D721Med (cell line): ENCODE measurements at places on chromosomes 1 and 21.
A peak's percentile ranks its signal among the peaks of the same experiment; 100 is the strongest.

- DNase-seq = no peak
These were observed 81.4 kb downstream of the ESRRG start for GRCh38 chr1:216641669-216642460.

DNA sequence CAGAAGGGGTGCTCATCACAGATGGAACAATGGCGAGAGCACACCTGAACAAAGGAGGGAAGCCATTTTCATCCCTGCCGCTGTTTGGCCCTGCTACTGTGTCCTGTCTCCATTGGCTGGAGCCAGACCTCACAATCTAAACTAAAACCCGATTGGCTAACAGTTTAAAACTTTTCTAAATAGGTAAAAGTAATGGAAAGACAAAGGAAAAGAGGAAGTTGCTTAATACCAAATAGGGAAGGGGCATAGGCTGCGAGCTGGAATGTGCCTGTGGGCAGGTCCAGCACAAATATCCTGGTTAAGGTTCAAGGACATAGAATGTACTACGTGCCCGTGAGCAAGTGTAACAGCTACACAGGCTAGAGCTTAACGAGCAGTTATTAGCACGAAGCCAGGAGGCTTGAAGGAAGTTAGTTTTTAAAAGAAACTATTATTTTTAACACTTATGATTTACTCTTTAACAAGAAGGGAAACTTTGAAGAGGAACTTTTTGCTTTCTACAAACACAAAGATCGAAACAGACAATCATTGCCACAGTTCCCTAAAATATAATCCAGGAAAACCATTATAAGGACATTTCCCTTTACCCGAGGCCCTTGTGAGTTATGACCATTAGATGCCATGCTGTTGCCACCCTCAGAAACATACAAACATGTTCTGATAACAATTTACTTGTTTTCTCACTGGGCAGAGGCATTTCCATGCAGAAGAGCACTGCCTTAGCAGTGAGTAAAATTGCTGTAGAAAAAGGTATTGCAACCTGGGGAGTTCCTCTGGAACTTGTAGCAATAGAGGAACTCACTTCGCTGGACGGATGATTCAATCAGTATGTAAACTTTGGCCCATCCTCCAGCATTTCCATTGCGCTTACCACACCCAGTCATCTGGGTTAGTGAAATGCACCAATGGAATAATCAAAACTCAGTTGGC lies 4.8 kb upstream of the PTTG1IP start:
- no peak for DNase-seq

DNA sequence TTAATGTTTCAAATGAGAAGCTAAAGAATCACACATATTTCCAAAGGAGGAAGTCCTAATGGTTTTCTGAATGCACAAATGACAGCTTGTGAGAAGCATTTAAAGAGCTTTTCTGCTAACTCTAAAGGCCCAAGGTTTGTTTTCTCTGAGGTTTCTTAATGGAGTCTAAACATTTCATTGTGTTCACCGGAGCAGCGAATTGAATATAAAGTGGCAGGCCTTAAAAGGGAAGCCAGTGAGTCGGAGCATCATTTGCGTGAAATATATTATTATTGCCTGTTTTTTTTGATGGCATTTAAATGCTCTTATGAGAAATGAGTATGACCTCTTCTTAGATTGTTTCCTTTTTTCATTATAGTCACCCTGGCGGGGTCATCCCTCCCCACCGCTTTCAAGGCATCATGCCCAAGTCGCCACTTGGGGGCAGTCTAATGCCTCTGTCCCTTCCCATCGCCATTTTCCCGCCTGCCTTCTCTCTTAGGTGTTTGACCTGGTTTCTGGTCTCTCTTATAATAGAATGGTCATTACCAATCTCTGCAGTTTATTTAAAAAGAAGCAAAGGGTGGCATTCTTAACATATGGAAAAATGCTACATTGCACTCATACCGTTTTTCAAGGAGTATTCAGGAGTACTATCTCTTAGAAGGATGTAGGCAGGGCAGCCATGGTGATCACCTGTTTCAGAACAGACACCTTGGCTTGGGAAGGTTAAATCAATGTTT lies 25.3 kb upstream of the OVAAL start:
- DNase-seq = peak; percentile 60

DNA sequence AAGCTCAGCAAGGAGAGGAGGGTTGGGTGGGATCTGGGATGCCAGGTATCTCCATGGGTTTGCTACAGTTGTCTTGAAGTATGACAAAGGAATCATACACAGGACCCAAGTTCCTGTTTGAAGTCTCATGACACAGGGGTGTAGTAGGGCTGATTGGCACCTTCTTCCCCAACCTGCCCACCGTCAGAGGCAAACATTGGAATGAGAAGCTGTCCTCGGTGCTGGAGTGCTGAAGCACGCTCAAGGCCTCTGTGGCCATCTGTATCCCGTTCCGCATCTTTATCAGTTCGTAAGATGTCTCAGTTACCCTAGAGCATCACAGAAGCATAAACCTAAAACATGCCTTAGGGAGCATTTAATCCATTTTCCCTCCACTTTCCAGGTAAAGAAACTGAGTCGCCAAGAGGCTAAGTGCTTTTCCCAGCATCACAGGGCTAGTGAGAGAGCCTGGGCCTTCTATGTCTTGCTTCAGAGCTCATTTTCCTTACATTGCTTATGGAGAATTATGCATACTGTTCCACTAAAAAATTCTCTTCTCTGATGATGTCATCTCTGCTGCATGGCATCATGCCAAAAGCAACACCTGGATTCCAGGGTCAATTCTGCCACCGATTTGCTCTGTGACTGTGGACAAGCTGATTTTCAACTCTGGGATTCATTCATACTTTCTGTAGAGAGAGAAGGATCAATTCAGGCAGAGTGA lies 34.2 kb downstream of the VWA5B1 start:
- DNase-seq = no peak

DNA sequence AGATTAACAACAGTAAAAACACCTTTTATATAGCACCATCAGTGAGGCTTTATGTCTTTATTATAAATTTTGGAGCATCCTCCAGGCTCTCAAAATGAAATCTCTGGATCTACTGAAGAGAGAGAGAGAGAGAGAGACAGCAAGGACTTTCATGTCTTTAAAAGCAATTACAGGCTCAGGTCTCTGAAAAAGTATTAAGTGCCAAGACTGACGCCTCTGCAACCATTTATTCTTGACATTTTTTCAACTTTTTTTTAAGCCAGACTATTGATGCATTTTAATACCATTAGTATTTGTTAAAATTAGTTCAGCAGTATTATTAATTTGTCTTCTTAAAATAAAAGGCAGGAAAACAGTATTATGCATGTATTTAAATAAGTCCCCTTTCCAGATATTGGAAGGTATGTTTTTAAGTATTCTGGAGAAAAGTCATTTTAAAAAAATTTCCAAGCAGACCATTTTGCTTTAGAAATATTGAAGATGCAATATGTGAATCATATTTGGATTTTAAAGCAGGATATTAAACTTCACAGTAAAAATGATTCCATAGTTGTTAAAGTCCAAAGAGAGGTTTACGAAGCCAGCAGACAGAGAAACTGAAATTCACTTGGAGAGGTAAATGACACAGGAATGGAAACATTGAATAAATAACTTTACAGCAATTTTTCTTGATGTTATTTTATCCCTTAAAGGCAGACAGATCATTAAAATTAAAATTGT lies 35.4 kb upstream of the APOBEC4 start:
- no peak for DNase-seq

DNA sequence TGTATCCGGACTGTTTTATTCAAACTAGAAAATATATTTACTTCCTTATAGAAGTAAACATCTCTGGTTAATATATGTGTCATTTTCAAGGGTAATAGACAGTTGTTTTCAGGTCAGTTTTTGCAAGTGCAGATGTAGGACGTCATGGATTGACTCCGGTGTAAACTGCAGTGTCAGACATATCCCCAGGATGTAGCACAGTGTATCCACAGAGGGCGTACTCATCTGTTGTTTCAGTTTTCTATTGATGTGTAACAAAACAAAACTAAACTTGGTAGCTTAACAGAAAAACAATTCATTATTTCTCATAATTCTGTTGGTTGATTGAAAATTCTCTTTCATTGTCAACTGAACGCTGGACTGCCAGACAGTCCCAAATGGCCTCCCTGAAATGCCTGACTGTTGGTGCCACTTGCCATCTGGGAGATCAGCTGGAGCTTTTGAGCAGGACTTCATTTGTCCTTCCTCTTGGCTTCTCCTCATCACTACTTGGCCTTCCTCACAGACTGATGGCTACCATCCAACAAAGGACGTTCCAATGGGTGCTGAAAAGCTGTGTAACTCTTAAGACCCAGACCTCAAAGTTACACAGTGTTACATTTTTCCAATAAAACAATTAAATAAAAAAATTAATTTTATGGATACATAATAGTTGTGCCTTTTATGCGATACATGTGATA lies 181.6 kb downstream of the NCAM2 start:
- no peak for DNase-seq

GRCh38 chr1:23178950-23179349 lies 10.3 kb upstream of the LUZP1 start:
- DNase-seq = no peak

- no peak for DNase-seq
These were observed 173.4 kb downstream of the TOMM20 start for GRCh38 chr1:234955107-234955731.

DNA sequence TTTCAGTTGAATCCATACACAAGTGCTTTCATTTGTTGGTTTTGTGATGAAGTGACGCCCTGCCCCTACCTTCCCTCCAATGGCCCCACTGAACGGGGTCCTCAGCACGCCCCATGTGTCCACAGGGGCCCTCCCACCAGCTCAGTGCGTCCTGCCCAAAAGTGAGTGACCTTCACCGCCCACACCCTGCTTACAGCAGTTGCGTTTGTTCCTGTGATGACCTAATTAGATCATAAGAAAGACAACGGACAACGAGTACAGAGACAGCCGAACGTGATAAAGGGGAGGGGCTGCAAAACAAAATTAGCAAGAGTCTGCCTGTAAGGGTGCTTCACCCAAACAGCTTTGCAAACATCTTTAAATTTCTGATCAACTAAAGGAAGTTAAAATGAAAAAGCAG lies 38.2 kb upstream of the RIPK4 start:
- DNase-seq = no peak

DNA sequence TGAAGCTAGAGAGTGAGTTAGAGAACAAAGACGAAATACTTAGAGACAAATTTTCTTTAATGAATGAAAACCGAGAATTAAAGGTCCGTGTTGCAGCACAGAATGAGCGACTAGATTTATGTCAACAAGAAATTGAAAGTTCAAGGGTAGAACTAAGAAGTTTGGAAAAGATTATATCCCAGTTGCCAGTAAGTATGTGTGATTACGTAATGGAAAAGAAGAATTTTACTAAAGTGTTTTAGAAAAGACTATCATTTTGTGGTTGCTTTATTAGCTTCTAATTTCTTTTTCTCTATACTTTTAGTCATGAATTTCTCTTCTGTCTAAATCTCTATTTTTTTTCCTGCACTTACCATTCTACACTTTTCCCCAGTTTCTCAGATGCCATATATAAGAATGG lies 26.7 kb downstream of the CCDC18 start:
- DNase-seq = no peak

DNA sequence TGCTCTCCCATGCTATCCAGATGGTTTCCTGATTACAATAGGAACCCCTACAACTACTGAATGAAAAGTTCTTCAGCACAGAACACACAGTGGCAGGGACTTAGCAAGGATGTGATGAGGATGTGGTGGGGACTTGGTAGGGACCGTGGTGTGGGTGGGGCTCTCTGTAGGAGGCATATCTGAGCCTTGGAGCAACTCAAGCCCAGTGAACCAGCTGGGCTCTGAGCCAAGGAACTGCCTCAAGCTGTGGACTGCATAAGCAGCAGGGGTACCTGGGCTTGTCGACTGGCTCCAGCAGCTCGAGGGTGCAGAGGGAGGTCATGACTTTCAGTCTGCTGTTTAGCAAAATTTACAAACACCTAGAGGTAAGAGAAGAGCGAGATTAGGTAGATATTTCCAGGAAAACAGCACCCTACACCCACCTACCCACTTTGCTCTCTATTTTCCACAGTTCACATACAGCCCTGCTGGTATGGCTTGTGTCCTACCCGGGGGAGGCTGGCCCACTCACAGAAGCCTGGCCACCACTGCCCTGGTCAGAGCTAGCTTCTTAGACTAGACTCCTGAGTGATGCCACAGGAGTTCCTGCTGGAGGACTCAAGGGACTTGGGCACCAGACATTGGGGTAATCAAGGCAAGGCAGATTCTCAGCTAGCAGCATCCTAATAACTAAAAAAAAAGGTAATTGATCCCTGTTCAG lies 86.8 kb upstream of the GCLM start:
- DNase-seq = no peak

DNA sequence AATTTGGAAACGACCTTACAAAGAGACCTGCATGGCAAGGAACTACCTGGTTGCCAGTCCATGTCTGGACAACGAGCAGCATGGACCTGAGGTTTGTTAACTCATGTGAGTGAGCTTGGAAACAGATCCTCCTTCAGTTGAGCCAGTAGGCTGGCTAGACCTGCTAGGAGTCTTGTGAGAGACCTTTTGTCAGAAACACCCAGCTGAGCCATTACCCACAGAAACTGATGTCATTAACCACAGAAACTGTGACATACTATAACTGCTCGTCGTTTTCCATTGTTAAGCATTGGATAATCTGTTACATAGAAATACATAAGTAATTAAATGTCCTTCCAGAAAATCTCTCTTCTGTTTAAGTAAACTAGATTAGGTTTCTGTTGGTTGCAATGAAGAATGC lies 211.1 kb upstream of the C21orf91 start:
- no peak for DNase-seq

- no peak for DNase-seq
These were observed 105.8 kb downstream of the SMYD2 start for GRCh38 chr1:214386747-214387146.

DNA sequence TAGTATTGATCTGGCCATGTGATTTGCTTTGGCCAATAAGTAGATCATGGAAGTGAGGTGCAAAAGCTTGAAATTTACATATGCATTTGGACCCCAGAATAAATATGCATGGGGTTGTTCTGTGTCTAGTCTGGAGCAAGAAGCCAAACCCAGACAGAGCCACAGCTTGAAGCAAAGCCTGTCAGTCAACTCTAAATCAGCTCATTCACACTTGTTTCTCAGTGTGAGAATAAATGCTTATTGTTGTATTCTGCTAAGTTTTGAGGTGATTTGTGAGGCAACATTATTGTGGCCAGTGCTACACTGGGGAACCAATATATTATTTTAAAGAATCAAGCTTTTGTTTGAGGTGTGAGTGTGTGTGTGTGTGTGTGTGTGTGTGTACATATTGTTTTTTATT lies 12.2 kb upstream of the PGLYRP3 start:
- DNase-seq = no peak

- DNase-seq = no peak
These were observed 384.6 kb downstream of the PLPP3 start for GRCh38 chr1:56194701-56195300.

DNA sequence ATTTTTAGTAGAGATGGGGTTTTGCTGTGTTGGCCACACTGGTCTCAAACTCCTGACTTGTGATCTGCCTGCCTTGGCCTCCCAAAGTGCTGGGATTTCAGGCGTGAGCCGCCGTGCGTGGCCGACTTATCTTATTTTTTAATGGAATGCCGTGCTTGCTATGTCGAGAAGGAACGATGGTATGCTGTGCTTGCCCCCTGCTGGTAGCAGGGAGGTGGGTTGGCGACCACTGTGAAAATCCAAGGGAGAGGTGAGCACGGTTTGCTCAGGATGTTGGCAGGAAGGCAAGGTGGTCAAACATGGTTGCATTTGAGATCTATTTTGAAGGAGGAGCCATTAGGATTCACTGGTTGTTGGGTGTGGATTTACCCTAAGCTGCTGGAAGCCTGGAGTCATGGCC lies 45.8 kb upstream of the RCC2 start:
- DNase-seq = no peak
